ENCODE measurements at places on chromosomes 5 and 9.

DNA sequence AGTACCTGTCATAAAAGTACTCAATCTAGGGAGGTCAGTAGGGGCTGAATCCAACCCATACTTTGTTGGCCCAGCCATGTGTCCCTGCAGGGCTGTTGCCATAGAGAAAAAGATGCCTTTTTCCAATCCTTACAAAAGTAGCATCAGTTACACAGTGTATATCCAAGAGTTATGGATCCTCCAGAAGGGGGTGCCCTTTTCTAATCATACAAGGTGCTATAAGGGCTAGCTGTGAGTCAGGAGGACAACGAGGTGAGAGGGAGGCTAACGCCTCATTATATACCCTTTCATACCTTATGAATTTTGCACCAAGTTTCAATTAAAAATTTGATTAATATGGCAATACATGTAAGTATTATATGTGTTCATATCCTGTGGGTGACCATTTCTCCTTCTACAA lies 4.8 kb downstream of the KIAA0825 start:
- no peak for DNase-seq
- H3K27ac ChIP-seq, result no peak overlapping the region
- no peaks in the 10 kb centered on the region for H3K36me3 ChIP-seq
- no peak overlapping the region for H3K4me3 ChIP-seq
- no peaks in the 10 kb centered on the region for H3K27me3 ChIP-seq

DNA sequence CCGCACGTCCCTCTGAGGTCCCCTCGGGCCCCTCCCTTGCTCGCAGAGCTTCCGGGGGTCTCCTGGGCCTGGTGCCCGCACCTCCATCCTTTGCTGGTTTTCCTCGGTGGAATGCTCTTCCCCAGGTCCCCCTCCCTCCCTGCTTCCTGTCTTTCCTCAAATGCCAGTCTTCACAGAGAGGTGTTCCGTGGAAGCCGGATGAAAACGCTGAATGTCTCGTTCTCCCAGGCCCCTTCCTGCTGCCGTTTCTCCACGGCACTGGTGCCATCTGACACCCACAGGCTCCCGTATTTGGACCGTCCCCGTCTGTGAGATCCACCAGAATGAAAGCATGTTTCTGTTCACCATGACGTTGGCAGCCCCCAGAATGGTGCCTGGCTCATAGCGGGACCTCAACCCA lies 4.1 kb downstream of the OR2V1 start:
- H3K36me3 ChIP-seq, result no peaks in the 10 kb centered on the region
- H3K4me3 ChIP-seq, result no peak overlapping the region
- no peak for DNase-seq
- H3K27ac ChIP-seq, result no peak overlapping the region
- H3K4me1 ChIP-seq, result no peaks in the 10 kb centered on the region

DNA sequence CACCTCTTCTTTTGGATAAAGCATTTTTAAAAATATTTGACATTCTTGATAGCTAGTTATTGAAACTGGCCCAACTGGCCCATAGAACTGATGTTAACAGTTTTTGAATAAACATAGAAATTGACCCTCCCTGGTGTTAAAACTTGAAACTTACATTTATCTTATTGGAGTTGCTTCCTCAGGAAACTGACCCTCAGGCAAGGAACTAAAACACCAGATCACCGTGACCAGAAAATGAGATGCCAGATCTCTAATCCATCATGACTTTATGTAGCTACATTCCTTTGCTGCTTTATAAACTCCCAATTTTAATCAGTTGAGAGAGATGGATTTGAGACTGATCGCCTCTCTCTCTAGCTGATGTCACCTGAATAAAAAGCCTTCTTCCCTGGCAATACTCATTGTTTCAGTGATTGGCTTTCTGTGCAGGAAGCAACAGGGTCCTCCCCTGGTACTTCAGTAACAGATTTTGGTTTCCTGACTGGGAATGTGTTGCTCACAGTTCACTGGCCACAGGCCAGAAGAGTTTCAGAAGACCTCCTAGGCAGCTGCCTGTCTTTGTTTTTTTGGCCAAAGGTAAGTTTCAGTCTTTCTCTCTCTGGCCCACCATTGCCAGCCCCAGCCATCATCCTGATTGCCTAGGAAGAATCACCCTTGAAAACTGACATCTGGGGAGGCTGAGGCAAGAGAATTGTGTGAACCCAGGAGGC lies 212.4 kb downstream of the DTWD2 start:
- H3K36me3 ChIP-seq, result no peaks in the 10 kb centered on the region
- no peak overlapping the region for H3K27ac ChIP-seq
- peaks cover 8% of the 10 kb centered on the region for H3K4me1 ChIP-seq
- DNase-seq, result no peak

DNA sequence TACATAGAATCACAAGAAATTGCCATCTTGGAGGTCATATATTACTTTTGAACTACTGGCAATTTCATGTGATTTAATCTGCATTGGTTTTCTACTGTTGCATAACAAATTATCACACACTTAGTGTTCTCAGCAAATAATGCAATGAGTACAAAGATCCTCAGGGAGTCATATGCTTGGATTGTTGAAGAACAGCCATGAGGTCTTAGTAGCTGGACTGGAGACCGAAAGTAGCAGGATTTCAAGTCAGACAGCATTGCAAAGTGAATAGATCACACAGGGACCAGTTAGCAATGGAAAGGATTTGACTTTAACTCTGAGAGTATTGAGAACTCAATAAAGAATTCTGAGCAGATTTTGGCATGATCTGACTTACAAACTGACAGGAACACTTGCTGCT lies 32.2 kb upstream of the FRMD3 start:
- H3K4me1 ChIP-seq, result no peaks in the 10 kb centered on the region
- no peak overlapping the region for H3K4me3 ChIP-seq
- no peaks in the 10 kb centered on the region for H3K36me3 ChIP-seq
- H3K27ac ChIP-seq, result no peak overlapping the region

DNA sequence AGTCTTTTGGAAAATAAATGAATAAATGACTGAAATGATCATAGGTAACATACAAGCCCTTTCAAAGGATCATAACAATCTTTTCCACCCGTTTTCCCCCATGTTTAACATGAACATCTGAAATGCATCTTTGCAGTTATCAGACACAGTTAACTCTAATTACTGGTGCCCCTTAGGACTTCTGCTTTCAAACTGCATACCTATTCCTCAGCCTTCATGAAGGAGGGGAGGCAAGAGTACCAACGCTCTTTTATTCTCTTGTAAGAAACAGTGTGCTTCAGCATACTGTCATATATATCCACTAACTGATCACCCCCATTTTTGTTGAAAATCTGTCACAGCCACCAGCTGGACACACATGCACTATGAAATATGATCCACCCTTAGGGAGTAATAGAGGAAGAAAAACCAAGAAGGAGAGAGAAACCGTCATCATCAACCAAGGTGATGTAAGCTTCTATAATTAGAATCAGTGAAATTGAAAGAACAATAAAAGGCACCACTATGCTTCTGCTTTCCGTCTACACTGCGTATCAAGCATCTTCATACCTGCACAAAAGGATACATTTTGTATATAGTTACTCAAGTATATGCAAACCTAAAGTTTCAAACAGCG lies 98.7 kb downstream of the RAPGEF6 start:
- DNase-seq, result no peak
- H3K27ac ChIP-seq, result no peak overlapping the region
- H3K4me3 ChIP-seq, result no peak overlapping the region
- H3K36me3 ChIP-seq, result no peaks in the 10 kb centered on the region
- no peaks in the 10 kb centered on the region for H3K27me3 ChIP-seq

DNA sequence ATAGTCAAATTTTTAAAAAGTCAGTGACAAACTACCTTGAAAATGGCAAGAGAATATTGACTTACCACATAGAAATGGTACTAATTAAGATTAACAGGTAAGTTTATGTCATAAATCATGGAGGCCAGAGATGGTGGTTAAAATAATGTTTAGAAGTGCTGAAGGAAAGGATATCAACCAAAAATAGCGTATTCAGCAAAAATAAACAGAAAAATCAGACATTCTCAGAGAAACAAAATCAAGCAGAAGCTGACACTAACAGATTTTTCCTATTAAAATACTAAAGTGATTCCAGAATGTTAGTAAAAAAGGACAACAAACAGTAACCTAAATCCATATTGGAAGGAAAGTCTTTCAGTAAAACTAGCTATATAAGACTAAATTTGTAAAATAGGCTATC lies 959.9 kb upstream of the CDH10 start:
- no peak for DNase-seq
- H3K36me3 ChIP-seq, result no peaks in the 10 kb centered on the region
- H3K27ac ChIP-seq, result no peak overlapping the region
- no peaks in the 10 kb centered on the region for H3K4me1 ChIP-seq
- H3K4me3 ChIP-seq, result no peak overlapping the region

- no peak overlapping the region for H3K27ac ChIP-seq
- no peaks in the 10 kb centered on the region for H3K4me1 ChIP-seq
- no peaks in the 10 kb centered on the region for H3K27me3 ChIP-seq
- no peaks in the 10 kb centered on the region for H3K36me3 ChIP-seq
- no peak overlapping the region for H3K4me3 ChIP-seq
These were observed 98.6 kb downstream of the YTHDC2 start for GRCh38 chr5:113612060-113612496.

- H3K4me3 ChIP-seq, result no peak overlapping the region
- no peak overlapping the region for H3K27ac ChIP-seq
- H3K36me3 ChIP-seq, result no peaks in the 10 kb centered on the region
- no peak for DNase-seq
These were observed 19.3 kb downstream of the DMRT3 start for GRCh38 chr9:995781-996180.

- no peaks in the 10 kb centered on the region for H3K27me3 ChIP-seq
- DNase-seq, result no peak
- peak overlapping the region; percentile 57 for H3K4me3 ChIP-seq
- H3K27ac ChIP-seq, result peak overlapping the region; percentile 53
- peaks cover 39% of the 10 kb centered on the region for H3K4me1 ChIP-seq
These were observed 20.7 kb downstream of the ZNF462 start for GRCh38 chr9:106883626-106884190.

Measured in type B pancreatic cell (in vitro differentiated cells).